ENCODE measurements at places on chromosomes 12 and 14. TPM values are rescaled to one million over a fixed set of nuclear protein-coding genes. Genes with fewer than 3 reads are reported as not detected.

The ATL1 gene
- total RNA-seq, result 2.8 TPM

The PPP1R36 gene
- total RNA-seq, result 0.51 TPM

The NOVA1 gene
- total RNA-seq, result 3.3 TPM

The SCNN1A gene
- total RNA-seq, result 0.18 TPM

Measured in endothelial cell of umbilical vein (primary cell).